Stimulated activated CD4-positive, alpha-beta T cell treated with anti-CD3 and anti-CD28 coated beads, Interleukin-15, amount 100 ng/mL, for 1 hour (primary cell): ENCODE measurements at places on chromosomes 3 and 15.

GRCh38 chr3:171459137-171459941 is 866 bp downstream of the TNIK start:
- peak; percentile 24 for DNase-seq

DNA sequence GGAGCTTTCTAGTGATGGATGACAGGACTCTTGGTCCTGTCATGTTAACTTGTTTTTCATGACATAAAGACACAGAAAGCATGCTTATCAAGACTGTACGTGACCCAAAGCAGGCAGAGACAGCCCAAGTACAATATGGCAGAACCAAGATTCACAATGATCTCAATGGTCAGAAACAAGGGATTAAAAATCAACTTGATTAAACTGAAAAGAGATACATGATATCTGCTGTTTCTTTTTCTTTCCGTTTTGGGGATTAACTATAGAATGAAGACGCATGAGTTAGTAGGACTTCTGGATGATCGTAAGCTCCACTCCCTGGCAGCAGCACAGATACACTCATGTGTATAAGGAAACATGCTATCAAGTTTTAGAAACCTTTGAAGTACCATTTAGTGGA is 98.4 kb upstream of the MYZAP start:
- no peak for DNase-seq

DNA sequence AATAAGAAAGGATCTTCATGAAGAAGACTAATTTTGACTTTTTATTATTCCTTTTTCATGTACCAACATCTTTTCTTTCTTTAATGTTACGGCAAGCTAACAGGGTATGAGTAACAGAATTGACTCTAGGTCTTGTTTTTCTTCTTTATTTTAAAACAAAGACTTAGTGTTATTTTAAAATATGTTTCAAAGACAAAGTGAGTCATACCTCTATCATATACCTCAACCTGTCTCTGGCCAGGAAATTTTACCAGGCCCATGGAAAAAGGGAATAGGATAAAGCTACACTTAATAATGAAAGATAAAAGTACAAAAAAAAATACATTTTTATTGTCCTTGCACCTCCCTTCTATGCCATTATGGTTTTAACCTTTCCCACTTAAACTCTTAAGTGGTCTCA is 57.4 kb downstream of the ZNF148 start:
- DNase-seq: no peak

DNA sequence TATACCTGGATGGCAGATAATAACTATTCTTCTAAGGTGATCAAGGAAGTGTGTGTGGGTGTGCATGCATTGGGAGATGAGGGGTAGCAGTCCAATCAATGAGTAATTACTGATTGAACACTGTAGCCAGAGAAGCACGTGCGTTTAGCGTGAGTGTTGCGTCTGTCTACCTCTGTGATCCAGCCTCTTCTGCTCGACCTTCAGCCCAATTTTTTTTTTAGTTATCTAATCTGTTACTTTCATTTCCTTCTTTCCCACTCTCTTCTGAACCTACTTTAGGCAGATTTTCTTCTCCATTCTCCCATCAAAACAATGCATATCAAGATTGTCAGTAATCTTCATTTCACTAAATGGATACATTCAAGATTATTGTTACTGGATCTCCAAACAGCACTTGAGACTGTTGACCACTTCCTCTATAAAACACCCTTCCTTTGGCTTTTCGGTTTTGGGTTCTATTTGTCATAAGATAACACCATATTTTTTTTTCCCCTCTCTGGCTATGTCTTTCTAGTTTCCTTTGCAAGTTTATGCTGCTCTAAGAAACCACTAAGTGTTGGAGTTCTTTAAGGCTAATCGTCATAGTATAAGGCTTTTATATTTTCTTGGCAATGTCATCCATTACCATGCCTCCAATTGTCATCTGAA is 41.0 kb downstream of the MCTP2 start:
- no peak for DNase-seq

DNA sequence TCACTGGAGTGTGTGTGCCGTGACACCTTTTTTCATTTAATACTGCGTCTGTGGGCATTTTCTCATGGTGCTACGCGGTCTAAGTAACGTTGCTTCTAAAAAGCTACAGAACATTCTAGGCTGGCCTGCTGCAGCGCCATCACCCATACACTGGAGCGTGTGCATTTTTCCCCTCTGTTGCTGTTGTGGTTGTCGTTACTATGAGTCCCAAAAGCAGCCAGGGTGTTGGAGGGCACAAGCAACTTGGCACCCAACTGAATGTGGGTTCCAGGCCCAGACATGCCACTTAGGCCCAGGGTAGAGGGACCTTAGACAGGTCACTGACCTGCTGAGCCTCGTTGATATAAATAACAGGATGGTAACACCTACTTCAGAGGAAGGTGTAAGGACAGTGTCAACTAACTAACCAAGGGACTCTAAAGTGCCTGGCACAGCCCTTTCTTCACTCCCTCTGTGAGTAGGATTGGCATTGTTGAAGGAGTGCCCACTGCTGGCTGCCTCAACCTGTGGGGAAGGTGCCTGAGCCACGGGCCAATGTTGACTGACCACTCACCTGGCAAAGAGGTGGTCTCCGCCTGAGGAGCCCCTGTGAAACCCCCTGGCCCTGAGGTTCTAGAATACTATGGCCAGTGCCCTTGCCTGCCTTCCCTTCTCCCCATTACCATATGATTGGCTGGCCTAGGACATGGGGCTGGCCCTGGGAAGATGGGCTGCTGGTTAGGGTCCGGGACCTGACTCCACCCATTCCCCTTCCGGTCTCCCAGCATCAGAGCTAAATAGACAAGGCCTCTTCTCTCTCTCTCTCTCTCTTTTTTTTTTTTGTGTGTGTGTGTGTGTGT is 3.5 kb downstream of the CSK start:
- no peak for DNase-seq

GRCh38 chr3:25903371-25904129 is 113.7 kb downstream of the OXSM start:
- DNase-seq: no peak

DNA sequence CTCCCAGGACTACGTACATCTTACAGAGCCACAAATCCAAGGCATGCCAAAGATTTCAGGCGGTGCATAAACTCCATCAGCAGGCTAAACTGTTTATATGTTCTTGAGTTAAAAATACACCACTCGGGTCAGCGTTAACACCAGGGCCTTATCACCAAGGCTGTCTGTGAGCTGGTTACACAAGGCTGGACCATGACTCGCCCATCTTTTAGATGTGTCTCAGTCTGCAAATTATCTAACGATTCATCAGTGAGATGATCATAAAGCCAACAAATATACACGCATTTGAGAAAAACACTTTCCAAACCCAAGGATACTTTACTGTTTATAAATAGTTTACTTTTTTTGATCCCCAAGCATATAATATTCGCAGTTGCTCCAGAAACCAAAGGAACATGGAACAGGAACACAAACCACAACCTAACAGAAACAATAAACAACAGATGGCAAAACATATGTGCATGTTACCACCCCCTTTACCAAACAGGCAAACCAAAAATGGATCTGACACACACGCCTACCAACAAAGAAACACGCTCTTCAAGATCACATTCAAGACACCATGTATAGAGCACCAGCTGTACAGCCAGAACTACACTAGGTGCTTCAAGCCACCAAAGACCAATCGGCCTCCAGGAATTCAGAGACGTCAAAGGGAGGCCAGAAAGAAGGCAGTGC is 15.4 kb downstream of the LRIG1 start:
- DNase-seq: no peak

GRCh38 chr15:86001200-86001599 is 78.5 kb upstream of the AGBL1 start:
- DNase-seq: no peak

DNA sequence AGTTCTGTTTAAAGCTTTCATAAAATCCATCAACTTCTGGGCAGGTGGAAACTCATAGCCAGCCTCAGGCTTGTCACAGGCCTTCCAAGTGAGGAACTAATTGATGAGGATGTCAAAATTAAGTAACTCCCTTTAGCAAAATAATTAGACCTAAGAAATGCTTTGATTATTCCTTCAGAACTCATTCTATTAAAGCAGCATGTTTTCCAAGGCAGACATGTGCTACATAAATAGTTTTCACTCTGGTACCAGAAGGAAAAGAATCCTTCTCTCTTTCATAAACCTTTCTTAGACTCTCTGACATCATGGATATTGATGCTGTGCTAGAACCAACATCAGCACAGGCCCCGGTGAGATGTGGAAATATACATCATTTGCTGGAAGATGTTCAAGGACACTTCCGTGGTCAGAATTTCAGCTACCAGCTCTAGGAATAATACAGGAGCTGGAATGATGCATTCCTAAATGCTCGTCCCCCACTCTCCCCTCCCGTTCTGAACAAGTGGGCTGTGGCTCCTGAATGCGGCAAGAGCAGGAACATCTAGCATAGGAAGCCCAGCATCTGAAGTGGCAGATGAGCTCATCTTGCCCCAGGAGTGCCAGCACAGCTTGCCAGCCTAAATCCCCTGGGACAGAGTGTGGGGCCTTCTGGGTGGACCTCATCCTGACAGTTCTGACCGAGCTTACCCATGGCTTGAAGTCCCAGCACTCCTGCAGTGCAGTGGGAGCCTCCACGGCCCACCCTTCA is 82.4 kb downstream of the WWTR1 start:
- no peak for DNase-seq

DNA sequence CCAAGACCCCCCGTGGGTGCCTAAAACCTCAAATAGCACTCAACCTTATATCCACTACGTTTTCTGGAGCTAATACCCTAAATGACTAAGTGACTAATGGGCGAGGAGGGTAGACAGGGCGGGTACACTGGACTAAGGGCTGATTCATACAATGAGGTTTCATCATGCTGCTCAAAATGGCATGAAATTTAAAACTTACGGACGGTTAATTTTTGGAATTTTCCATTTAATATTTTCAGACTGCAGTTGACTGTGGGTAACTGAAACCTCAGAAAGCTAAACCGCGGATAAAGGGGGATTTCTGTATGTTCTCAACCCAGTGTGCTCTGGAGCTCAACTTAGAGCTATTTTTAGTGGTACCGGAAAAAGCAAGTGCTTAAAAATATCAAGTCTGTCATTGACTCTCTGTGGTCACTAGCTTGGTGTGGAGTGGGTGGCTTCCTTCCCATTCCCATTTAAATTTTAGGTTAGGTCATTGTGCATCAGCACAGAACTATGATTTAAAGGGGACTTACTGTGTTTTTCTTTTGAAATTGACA is 72.9 kb downstream of the LRRC28 start:
- DNase-seq: no peak

GRCh38 chr15:66625531-66625930 is 59.7 kb upstream of the LCTL start:
- no peak for DNase-seq

- DNase-seq: no peak
Observed at GRCh38 chr3:196620161-196620604, 19.3 kb upstream of the NRROS start.

DNA sequence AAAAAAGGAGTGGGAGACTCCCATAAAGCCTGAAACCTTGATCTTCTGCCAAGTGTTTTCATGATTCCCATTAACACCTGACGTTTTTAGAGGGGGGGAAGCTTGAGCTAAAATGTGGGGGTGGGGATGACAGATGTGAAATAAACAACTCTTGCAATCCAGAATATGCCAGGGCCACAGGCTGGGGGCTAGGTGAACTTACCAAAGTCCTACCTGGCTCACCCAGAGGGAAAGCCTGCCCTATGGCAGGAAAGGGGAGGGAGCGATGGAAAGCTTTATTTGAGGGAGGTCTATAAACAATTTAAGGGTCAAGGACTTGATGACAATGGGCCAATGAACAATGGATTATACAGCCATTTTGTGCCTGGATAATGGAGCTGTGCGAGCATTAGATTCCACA is 108.3 kb downstream of the LRIG1 start:
- DNase-seq: no peak

DNA sequence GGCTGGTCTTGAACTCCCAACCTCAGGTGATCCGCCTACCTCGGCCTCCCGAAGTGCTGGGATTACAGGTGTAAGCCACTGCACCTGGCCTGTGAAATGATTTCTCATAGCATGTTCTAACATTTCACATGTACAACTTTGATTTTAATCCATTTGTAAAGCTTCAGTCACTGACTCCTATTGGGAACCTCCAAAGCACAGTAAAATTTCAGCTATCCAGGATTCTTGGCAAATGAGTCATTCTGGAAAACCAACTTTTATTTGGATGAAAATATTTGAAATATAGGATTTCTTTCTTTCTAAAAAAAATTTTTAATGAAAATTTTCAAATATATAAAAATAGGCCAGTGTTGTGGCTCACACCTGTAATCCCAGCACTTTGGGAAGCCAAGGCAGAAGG is 2.7 kb upstream of the LMAN1L start:
- DNase-seq: no peak

- no peak for DNase-seq
Observed at GRCh38 chr3:110791995-110792686, 279.5 kb upstream of the NECTIN3 start.

DNA sequence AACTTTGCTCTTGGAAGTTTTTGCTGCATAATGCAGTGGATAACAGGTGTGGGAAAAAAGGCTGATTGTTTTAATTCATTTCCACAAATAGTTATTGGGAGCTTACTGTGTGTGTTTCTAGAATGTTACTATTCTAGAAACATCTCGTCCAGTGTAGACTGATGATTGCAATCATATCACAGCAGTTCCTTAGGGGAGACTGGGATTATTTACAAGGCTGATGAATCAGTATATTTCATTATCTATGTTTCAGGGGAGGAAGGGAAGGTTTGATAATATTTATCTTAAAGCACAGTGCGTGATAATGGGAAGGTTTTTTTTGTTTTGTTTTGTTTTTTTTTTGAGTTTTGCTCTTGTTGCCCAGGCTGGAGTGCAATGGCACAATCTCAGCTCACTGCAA is 2.4 kb downstream of the USP13 start:
- no peak for DNase-seq

- DNase-seq: no peak
Observed at GRCh38 chr3:25831578-25831977, 41.7 kb downstream of the OXSM start.

GRCh38 chr15:55507567-55507966 is 467 bp downstream of the DNAAF4 start:
- no peak for DNase-seq

DNA sequence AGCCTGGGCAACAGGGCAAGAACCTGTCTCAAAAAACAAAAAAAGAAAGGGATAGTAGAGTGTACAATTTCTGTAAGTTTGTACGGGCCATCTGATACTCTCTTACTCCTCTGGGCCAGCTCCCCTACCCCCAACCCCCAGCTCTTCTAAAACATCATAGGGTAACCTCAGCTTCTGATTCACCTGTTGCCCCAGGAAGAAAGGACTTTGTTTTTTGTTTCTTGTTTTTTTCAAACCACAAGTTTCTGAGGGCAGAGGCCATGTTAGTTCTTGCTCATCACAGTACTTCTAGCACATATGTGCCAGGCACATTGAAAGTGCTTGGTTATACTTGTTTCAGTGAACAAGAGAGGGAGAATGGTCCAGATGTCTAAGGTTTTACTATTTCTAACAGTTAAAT is 20.2 kb downstream of the ATOSA start:
- no peak for DNase-seq

- DNase-seq: no peak
Observed at GRCh38 chr3:131142580-131142979, 115.9 kb downstream of the NEK11 start.

GRCh38 chr15:68512598-68512997 is 66.2 kb upstream of the CORO2B start:
- DNase-seq: no peak
